GM12892 (cell line): ENCODE measurements at places on chromosomes 13 and 19.

- DNase-seq = no peak
These were observed 299.7 kb downstream of the LMO7 start for GRCh38 chr13:75935805-75936204.

- DNase-seq = no peak
These were observed 32.2 kb downstream of the CKM start for GRCh38 chr19:45290381-45290931.

GRCh38 chr19:4186087-4186993, 3.9 kb downstream of the ANKRD24 start:
- DNase-seq = peak; percentile 76

- DNase-seq = no peak
These were observed 4.2 kb downstream of the SLC7A1 start for GRCh38 chr13:29591310-29591709.

GRCh38 chr19:4916292-4917082, 7.2 kb downstream of the UHRF1 start:
- DNase-seq = peak; percentile 69
